Panc1 (cell line): ENCODE measurements at places on chromosomes 6 and 20.
A peak's percentile ranks its signal among the peaks of the same experiment; 100 is the strongest.

DNA sequence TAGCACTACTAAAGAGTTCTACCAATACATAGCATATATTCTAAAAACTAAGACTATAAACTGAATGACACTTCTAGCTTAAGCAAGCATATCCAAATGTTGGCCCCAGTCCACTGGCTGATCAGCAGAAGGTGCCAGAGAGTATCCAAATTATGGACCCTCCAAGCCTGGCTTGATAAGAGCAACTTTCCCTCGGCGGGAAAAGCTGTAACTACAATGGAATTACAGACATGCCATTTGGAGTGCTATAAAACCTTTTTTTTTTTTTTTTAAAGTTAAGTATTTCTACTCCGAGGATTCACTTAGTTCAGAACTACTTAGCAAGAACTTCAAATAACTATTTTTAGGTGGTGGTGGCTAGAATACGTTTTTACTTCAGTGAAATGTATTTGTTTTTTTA, 94.6 kb downstream of the EPB41L2 start:
- no peak overlapping the region for H3K4me3 ChIP-seq
- DNase-seq, result no peak

DNA sequence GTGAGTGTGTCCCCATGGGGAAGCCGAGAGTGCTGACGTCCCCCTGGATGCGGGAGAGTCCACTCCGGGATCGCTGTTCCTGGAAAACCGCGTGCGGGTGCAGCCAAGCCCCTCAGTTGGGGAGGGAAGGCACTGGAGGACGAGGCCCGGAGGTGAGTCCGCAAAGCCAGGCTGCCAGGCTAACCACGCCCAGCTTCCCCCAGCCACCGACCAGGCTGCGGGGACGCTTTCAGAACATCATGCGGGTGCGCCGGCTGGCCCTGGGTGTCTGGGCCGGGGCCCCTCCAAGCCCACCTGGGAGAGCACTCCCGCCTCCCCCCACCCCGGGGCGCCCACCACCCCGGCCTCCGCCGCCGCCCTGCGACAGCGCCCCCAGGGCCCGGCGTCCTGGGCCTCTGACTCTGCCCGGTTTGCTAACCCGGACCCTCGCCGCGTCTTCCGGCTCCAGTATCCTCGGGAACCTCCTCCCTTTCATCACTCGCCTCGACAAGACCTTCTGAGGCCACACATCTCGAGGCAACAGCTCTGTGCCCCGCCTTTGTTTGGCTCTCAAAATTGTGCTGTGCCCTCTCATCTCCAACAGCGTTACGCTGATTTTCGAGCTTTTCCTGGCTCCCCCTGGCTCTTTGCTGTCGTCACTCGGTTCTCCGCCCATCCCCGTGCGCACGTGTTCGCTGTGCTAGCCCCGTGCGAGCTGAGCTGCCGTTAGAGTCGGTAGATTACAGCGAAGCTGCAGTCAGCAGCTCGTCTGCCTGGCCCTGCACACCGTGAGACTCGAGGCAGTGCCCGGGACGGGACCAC, 47.1 kb upstream of the ENTPD6 start:
- H3K4me1 ChIP-seq, result no peaks in the 10 kb centered on the region
- no peak for DNase-seq
- no peaks in the 10 kb centered on the region for H3K36me3 ChIP-seq
- H3K27ac ChIP-seq, result no peak overlapping the region
- no peaks in the 10 kb centered on the region for H3K27me3 ChIP-seq

DNA sequence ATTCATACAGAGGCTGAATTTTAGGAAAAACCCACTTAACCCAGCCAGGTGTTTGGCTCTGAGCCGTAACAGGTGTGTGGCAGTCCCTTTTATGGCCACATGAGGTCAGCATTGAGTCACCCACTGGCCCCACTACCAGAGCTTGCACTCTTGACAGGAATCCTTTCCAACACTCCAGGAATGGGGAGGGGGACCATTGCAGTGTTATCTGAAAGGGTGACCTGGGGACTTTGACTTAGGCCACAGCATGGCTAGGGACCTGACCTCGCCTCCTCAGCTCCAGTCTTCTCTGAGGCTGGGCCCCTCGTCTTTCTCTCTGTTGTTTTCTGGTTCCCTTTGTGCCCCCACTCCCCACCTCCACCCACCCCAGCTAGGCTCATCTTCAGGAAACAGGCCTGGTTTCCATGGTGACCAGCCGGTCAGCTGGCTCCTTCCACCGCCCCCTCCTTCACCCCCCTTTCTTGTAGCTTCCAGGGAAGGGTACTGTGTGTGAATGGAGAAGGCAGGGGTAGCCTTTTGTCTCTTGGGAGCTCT, 2.1 kb upstream of the TMEM151B start:
- H3K4me3 ChIP-seq, result no peak overlapping the region
- DNase-seq, result no peak
- no peak overlapping the region for H3K27ac ChIP-seq
- H3K36me3 ChIP-seq, result no peaks in the 10 kb centered on the region; the same call in 1 of the 2 replicates
- H3K27me3 ChIP-seq, result peaks cover 16% of the 10 kb centered on the region

DNA sequence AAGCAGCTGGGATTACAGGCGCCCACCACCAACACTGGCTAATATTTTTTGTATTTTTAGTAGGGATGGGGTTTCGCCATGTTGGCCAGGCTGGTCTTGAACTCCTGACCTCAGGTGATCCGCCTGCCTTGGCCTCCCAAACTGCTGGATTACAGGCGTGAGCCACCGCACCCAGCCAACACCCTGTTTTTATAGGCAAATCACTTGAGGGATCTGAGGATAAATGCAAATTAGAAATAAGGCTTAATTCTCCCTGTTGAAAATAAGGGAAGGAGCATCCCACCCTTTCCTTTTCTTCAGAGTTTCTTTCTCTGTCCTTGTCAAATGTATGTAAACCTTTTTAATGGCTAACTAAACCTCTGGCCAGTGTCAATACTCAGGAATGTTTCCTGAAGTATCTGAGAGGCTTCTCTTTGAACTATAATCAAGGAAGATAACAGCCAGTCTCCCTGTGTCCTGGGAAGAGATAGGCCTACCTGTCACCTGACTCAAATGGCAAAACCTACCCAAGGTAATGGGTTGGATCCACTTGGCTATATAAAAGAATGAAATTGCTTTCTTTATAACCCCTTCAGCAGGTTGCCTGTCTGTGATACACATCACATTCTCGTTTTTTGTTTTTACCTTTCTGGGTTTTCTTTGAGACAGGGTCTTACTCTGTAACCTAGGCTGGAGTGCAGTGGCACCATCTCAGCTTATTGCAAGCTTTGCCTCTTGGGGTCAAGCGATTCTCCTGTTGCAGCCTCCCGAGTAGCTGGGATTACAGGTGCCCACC, 64.5 kb upstream of the TNFAIP3 start:
- no peak overlapping the region for H3K27ac ChIP-seq
- no peaks in the 10 kb centered on the region for H3K4me1 ChIP-seq
- no peak for DNase-seq
- no peak overlapping the region for H3K4me3 ChIP-seq
- H3K27me3 ChIP-seq, result no peaks in the 10 kb centered on the region
- no peaks in the 10 kb centered on the region for H3K36me3 ChIP-seq

DNA sequence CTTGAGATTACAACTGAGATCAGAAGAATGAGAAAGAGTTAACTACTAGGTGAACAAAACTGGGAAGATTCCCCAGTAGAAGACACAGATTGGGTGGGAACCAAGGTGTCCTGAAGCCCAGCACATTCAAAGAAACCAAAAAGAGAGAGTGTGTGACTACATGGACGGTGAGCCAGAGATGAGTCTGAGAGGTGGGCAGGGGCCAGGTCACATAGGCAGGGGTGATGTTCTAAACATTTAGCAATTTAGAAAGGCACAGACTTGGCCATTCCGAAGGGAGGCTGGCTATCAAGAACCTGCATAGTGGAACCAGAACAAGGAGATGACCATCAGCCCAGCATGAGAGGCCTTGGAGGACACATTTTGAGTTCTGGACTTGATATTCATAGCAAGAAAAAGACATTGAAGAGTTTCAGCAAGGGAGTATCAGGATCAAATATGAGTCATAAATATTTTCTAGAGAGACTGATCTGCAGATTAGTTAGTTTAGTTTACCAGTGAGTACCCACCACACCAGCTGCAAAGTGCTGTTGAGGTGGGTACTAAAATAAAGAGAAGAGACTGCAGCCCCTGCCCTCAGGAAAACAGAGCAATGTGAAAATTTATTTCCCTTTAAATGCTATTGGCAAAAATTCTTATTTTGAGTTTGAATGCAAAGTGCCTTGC, 340.5 kb upstream of the PRDM1 start:
- no peaks in the 10 kb centered on the region for H3K4me1 ChIP-seq
- H3K27ac ChIP-seq, result no peak overlapping the region
- no peaks in the 10 kb centered on the region for H3K36me3 ChIP-seq
- no peak overlapping the region for H3K4me3 ChIP-seq
- H3K27me3 ChIP-seq, result no peaks in the 10 kb centered on the region; the same call in 1 of the 2 replicates

DNA sequence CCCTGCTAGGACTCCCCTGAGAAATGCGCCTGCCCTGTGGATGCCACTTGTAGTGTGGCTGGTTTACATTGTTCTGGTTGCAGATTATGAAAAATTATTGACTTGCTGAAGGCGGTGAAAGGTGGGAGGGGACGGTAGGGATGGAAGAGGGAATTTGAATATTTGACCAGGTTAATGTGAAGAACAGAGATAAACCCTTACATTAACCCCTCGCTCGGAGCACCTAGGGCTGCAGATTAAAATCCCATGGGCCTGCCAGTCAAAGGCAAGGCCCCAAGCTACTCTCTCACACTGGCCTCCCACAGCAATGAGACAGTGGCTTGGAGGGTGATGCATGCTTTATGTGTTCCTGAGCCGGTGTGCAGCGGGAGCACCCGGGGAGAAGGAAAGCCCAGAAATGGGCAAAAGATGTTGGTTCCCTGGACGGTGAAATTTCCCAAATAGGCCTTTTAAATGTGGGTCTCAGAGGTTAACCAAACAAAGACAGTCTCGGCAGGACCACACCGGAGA, 2.5 kb downstream of the FOXF2 start:
- peaks cover 17% of the 10 kb centered on the region for H3K4me1 ChIP-seq
- DNase-seq, result no peak
- H3K36me3 ChIP-seq, result no peaks in the 10 kb centered on the region
- peak overlapping the region; percentile 61; the same call in 1 of the 2 replicates for H3K27ac ChIP-seq

- no peaks in the 10 kb centered on the region for H3K4me1 ChIP-seq
- H3K4me3 ChIP-seq, result no peak overlapping the region
- no peak overlapping the region for H3K27ac ChIP-seq
- H3K36me3 ChIP-seq, result no peaks in the 10 kb centered on the region
- no peaks in the 10 kb centered on the region for H3K27me3 ChIP-seq
These were observed 434.3 kb downstream of the TBC1D32 start for GRCh38 chr6:120899932-120900331.

DNA sequence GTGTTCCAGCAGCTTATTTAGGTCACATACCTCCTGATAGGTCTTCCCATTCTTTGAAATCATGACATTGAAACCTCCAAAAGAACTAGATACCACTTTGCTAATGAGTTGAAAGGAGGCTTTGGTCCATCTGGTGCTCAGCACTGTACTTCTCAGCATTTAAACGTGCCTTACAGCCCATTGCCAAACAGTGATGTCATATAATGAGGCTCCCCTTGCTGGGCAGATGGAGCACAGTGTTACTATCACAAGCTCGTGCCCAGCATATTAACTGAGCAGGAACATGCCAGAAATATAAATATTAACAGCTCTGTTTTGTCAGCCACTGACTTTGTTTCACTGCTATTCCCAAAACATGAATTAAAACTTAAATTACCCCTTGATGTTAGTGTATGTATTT, 25.5 kb upstream of the MAPK13 start:
- no peak for DNase-seq
- H3K27me3 ChIP-seq, result no peaks in the 10 kb centered on the region
- no peak overlapping the region for H3K27ac ChIP-seq
- no peaks in the 10 kb centered on the region for H3K36me3 ChIP-seq
- no peak overlapping the region for H3K4me3 ChIP-seq
- H3K4me1 ChIP-seq, result no peaks in the 10 kb centered on the region

- H3K27me3 ChIP-seq, result no peaks in the 10 kb centered on the region
- DNase-seq, result no peak
- peaks cover 10% of the 10 kb centered on the region for H3K36me3 ChIP-seq
These were observed 24.0 kb downstream of the HBS1L start for GRCh38 chr6:135030532-135031178.
